ENCODE measurements at places on chromosomes 2 and 18. TPM values are rescaled to one million over a fixed set of nuclear protein-coding genes. Genes with fewer than 3 reads are reported as not detected.

BCL2 gene
- 39.1 TPM for total RNA-seq

FSIP2 gene
- total RNA-seq: 1.0 TPM

GALNT13 gene
- under 0.01 TPM for total RNA-seq

UPP2 gene
- not detected for total RNA-seq

CCDC150 gene
- 6.8 TPM for total RNA-seq

AOX1 gene
- total RNA-seq: 2.1 TPM

LBH gene
- 41.2 TPM for total RNA-seq

C2orf66 gene
- not detected for total RNA-seq

RFTN2 gene
- total RNA-seq: 14.1 TPM

OXER1 gene
- under 0.01 TPM for total RNA-seq

CNDP1 gene
- total RNA-seq: not detected

All from skeletal muscle tissue (tissue), 5 donors.